ENCODE measurements at places on chromosomes 6 and 20. TPM values are rescaled to one million over a fixed set of nuclear protein-coding genes. Genes with fewer than 3 reads are reported as not detected.

Gene MEI4
- not detected for total RNA-seq

Gene KCNQ2
- 4.9 TPM for total RNA-seq

Gene KCNK16
- total RNA-seq, result not detected

Gene CRYBG1
- 3.6 TPM for total RNA-seq

Gene PLCB4
- 17.4 TPM for total RNA-seq
